ENCODE measurements at places on chromosomes 7 and 10. TPM values are rescaled to one million over a fixed set of nuclear protein-coding genes. Genes with fewer than 3 reads are reported as not detected.

ARHGEF35 gene
- total RNA-seq = 3.8 TPM

ANKRD7 gene
- 0.74 TPM for total RNA-seq

KLF6 gene
- total RNA-seq = 184 TPM

KIF5B gene
- 74.4 TPM for total RNA-seq

TMEM140 gene
- 26.4 TPM for total RNA-seq

ZNF117 gene
- total RNA-seq = 6.6 TPM

SPDYE8 gene
- total RNA-seq = not detected

KLHDC10 gene
- 23.1 TPM for total RNA-seq

SLC39A12 gene
- not detected for total RNA-seq

C10orf71 gene
- total RNA-seq = not detected

SKIDA1 gene
- total RNA-seq = 0.41 TPM

SUV39H2 gene
- 18.5 TPM for total RNA-seq

KLF14 gene
- total RNA-seq = 0.09 TPM

PON1 gene
- not detected for total RNA-seq

NPTX2 gene
- 0.09 TPM for total RNA-seq

EPO gene
- 0.19 TPM for total RNA-seq

CPEB3 gene
- 1.7 TPM for total RNA-seq

FRMPD2 gene
- not detected for total RNA-seq

ANKRD61 gene
- not detected for total RNA-seq

TMEM184A gene
- 0.10 TPM for total RNA-seq

PTN gene
- not detected for total RNA-seq

AEBP1 gene
- total RNA-seq = 18.4 TPM

TRIM56 gene
- total RNA-seq = 44.5 TPM

WDR11 gene
- 71.1 TPM for total RNA-seq

NPSR1 gene
- not detected for total RNA-seq

LFNG gene
- total RNA-seq = 30.0 TPM

LSM8 gene
- 51.3 TPM for total RNA-seq

All from activated T-cell treated with anti-CD3 and anti-CD28 coated beads, Interleukin-2, amount 50 U/mL, for 72 hours (primary cell).